ENCODE measurements at places on chromosomes 11 and 22.

DNA sequence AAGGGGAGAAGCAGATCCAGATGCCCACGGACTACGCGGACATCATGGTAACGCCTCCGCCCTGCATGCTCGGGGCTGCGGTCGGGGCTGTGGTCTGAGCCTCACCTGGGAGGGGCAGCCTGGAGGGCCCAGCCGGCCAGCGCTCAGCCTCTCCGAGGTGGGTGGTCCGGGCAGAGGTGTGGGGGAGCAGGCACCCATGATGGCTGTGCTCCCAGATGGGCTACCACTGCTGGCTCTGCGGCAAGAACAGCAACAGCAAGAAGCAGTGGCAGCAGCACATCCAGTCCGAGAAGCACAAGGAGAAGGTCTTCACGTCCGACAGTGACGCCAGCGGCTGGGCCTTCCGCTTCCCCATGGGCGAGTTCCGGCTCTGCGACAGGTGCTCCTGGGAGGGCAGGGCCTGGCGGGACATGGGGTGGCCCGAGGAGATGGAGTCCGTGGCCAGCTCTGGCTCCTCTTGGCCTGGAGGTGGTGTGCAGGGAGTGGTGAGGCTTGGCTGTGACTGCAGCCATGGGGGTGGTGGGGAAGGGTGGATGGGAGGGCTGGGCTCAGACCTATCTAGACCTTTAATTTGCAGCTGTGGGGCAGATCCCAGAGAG, 25.2 kb upstream of the TEF start:
- DNase-seq: no peak

DNA sequence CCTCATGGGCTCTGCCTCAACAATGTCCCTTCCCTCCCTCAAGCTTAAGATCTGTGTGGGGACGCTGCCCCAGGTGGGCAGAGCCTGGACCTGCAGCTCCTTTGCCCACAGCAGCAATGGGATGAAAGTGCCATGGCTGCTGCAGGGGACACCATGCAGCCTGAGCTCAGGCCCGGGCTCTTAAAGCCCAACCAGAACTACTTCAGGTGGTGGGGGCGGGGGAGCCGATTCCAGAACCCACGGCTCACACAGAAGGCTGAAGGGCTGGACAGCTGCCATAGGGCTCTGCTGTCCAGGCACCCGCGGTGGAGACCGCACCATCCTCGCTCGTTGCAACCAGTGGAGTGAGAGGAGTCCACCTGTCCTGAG, 12.5 kb downstream of the CHID1 start:
- no peak for DNase-seq

GRCh38 chr22:49693416-49693815, 134.3 kb downstream of the BRD1 start:
- no peak for DNase-seq

GRCh38 chr11:83299681-83300080, 13.5 kb upstream of the CCDC90B start:
- DNase-seq: peak; percentile 35

- DNase-seq: peak; percentile 78
These were observed 7.1 kb downstream of the PNPLA5 start for GRCh38 chr22:43884600-43885318.

DNA sequence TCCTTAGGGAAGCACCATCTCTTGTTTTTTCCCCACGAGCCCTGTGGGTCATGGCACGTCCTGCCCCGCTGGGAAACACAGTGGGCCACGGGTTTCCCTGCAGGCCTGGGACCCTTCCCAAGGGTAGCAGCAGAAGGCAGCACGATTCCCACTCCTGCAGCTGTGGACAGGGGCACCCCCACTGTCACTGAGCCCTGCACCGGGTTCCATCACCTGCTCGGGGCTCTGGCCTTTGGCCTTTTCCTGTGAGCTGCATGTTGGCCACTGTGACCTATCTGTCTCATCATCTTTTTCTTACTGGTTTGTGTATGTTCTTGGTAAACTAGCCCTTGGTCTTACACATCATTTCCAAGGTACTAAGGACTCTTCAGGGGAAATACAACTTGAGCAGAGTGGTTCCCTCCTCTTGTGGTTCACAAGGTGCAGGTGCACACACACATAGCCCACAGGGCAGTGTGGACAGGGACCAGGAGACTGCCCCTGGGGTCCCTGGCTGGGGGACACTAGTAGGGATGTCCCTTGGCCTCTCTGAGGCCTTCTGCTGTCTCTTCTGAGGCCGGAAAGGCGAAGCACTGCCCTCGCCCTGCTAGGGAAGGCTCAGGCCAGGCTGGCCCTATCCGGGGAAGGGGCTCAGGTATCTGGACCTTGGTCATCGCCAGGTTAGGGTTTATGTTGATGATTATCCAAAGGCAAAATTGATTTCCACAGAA, 19.0 kb upstream of the TXNRD2 start:
- no peak for DNase-seq

- DNase-seq: no peak
These were observed 6.5 kb downstream of the MRPL23 start for GRCh38 chr11:1953489-1954266.

GRCh38 chr11:13552784-13553183, 57.0 kb upstream of the PTH start:
- DNase-seq: no peak

DNA sequence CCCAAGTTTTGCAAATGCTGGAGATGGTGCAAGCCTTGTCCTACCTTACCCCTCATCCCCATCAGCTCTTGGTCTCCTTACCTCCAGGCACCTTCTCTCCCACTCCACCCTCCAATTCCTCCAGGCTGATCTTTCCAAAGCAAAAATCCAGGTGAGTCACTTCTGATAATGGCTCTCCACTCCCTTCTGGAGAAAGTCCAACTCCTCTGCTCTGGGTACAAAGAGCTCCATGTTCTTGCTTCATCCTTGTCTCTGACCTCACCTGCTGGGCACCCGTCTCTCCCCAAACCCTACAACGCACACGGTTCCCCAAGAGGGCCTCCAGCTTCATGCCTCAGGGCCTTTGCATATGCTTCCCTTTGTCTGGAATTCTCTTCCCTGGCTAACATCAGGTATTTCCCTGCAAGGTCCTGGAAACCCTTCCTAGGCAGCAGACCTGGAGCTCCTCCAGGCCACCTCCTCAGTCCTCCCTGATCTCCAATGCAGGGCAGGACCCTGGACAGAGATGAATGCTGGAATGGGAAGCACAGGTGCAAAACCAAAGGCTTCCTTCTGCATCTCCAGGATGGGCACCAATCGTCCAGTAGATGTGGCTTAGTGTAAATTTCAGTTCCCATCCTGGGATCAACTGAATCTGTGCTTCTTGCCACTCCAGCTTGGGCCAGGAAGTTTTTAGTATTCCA, 22.7 kb downstream of the IFT27 start:
- DNase-seq: no peak

DNA sequence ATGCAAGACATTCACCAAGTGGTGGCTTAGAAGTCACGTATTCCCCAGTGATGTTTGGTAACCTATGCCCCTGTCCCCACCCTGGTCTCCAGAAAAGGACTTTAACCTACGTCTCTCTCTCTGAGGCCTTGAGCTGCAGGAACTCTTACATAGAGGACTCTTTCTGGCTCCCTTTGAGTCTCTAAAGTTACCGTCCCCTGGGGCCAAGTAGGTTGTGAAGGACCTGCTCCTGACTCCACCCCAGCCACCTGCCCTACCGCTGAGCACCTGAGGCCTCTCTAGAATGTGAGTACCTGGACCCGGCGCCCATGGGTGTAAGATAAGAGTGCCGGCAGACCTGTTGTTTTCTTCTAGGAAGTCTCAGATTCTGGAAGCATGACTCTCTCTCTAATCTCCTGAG, 95.4 kb downstream of the TIMP3 start:
- DNase-seq: no peak

- DNase-seq: no peak
These were observed 183.2 kb downstream of the CSNK2A3 start for GRCh38 chr11:11169715-11170351.

DNA sequence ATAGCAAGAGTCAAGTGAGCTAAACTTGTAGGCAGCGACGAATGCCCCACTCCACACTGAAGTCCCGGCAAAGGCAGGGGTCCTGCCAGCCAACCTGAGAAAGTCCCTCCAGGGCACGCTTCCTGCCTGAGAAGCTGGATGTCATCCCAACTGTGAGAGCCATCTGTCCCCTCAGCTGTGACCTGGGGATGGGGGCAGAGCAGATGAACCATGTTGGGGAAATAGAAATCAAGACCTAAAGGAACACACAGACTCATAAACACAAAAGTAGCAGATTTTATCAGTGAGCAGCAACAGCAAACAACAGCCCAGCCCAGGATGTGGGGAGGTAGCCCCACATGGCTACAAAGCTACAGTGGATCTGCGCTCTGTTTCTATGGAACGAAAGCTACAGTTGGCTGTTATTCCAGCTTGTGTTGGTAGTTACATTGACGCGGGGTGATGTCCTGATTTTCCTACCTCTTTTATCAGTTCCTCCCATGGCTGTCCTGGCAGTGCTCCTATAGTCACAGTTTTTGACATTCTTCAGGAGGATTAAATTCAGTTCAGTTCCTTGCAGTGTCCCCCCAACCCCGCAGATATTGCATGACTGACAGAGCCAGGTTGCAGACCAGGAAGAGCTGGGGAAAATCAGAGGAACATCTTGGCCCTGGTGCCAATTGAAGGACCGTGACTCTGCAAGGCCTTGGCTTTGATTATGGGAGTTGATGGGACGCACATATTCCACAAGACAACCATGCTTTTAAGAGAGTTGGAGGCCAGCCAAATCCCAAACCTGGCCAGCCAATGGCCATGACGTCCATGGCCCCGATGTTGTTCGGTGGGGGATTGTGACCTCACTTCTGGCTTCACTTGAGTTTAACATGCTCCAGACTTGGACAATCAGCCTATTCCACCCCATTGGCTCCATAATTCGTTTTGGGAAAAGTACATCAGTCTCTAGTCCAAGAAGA, 14.6 kb downstream of the MRGPRD start:
- no peak for DNase-seq

DNA sequence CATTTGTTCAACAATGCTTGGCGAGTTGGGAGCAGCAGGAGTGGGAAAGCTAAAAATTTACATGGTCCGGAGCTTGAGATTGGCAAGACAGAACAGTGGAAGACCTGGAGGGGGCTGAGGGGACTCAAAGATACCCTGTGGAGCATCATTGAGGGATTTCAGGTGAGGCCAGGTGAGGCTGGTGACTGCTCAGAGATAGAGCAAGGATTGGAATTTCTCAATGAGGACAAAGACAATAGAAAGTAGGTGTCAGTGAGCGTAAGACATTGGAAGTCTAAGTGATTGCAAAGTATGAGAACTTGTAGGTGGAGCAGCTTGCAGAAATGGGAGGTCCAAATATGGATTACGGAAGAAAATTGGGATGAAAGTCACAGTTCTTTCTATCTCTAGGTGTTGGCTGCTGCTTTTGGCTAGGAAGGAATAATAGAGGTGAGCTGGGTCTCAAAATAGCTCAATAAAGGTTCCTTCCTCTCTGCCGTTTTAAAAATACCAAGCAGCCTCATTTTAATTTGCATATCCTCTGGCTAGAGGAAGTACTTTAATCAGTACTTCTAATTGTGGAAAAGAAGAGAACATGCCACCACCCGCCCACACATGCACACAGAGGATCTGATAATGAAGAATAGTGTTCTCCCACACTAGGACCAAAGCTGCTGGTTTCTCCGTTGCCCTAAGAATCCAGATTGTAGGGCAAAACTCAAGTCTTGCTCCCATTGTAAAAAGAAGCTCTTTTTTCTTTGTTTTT, 41.8 kb upstream of the SORL1-AS1 start:
- DNase-seq: peak; percentile 64

DNA sequence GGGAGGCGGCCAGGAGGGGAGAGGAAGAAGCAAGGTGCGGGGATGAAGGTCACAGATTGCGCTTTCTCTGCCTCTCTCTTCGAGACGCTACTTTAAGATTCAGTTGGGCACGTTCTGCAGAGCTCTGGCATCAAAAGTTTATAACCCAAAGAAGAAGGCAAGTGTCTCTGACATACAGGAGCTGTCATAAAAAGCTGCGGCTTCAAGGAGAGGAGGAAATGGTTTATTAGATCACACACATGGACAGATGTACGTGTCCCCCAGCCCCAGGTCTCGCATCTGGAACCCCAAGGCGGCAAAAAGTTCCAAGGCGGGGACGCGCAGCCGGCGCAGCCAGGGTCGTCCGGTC, 589.0 kb downstream of the OPCML start:
- no peak for DNase-seq

- DNase-seq: no peak
These were observed 9.9 kb downstream of the SUN2 start for GRCh38 chr22:38745676-38746460.

DNA sequence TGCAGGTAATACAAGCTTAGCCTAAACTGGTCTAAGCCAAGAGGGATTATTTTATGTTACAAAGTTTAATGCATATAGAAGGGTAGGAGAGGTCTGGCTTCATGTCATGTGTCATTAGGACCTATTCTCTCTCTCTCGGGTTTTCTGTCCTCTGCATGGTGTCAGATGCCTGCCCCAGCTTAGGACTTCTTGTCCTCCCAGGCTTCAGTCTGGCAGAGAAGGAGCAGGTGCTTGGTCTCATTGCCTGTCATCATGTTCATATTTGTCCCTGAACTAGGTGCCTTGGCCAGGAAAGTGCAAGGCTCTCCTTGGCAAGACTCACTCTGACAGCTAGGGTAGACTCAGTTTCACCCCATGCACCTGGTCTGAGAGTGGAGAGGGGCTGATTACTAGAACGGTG, 126.3 kb downstream of the ADAMTS15 start:
- no peak for DNase-seq
